ENCODE measurements at places on chromosomes 5 and 9.

DNA sequence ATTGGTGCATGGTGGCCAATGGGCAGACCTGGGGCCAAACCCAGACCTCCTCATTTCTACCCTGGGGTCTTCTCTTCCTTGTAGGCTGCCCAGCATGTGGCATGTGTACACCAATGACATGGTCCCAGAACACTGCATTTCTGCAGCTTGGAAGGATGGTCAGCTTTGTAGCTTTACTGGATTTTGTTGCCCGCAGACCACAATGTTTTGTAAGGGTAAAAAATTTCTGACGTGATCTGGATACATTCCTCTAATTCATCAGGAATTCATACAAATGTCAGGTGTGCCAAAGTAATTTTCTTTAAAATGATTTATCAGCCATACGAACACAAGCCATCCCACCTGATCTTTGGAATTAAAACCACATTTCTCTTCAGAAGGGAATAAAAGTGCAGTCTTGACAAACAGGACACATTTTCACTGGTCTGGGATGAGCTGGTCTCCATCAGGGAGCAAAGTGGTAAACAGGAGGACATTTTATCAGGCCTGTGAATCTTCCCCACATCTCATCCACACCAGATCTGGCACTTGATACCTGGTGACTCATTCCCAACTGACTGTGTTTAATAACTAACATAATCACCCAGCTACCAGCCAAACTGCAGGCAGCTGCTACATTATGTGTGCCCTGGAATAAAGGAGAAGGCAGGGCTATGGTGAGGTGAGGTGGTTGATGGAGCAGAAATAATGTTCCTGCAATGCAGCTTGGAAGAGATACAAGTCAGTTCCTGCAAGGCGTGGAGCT is 103.9 kb downstream of the SPOCK1 start:
- DNase-seq: no peak

GRCh38 chr5:101829255-101829654 is 466.8 kb downstream of the SLCO4C1 start:
- DNase-seq: no peak

DNA sequence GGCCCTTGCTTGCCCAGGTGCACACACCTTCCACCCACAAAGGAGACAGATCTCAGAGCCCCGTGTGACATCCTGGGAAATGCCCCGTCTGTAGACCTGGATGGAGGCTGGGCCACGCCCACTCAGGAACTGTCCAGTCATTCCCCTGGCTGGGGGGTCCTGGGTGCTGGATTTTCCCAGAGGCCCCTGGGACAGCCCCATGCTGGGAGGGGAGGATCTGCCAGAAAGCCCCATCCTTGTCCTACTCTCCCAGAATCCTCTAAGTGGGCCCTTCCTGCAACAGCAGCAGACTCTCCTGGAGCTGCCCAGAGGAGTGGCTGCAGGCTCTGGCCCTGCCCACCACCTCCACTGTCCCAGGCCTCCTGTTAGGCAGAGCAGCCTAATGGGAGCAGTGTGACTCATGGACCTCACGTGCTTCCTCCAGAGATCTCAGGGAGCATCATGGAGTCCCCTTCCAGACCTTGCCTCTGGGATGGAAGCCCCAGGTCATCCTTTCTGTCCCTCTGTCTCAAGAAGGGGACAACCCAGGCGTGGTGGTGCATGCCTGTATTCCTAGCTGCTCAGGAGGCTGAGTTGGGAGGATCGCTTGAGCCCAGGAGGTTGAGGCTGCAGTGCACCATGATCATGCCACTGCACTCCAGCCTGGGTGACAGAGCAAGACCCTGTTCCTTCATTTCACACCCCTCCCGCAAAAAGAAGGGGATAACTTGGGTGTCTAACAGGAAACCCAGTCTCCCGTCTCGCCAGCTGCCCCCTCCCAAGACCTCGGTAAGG is 51.7 kb downstream of the JADE2 start:
- no peak for DNase-seq

- DNase-seq: no peak
Measured at GRCh38 chr5:154477382-154478223, 424 bp downstream of the HAND1 start.

DNA sequence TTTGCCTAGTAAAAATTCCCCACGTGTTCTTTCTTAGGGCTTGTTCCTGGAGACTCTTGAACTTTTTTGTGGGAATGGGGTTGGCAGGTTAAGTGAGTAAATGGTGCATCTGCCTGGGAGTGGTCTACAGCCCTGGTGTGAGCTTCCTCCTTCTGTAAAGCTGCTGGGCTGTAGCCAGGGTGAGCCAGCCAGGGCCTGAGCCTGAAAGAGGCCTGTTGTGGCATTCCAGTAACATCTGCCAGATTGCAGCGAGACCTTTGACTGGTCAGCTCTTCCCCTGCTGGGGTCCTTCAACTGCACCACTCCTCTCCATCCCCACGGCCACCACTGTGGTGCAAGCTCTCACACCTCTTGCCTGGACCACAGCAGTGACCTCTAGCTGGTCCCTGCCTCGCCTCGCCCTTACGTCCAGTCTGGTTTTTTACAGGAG is 47.5 kb downstream of the SLC22A5 start:
- no peak for DNase-seq

DNA sequence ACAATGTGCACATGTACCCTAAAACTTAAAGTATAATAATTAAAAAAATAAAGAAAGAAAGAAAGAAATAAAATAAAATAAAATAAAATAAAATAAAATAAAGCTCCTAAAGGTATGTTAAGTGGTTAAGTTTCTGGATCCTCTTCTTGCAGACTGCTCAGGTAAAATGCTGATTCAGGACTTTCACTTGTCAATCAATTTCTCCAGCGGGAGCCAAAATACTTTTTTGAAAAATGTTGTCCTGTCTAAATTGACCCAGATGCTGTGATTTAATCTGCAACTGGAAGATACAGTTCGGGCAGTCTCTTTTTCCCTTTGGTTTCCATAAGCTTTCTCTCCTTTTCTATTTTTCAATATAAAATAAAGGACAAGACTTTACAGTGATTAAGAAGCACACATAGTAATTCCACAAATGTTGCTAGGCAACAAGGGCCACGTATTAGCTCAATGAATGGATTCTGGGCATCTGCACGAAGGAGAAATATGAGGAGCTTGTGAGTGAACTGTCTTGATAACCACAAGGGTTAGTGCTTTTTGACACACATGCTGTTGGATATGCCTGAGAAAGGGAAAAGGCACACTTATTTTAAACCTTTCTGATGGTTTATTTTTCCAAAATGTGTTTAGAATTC is 38.6 kb downstream of the HTR4 start:
- DNase-seq: no peak
